ENCODE measurements at places on chromosomes 6 and 20. TPM values are rescaled to one million over a fixed set of nuclear protein-coding genes. Genes with fewer than 3 reads are reported as not detected.
A peak's percentile ranks its signal among the peaks of the same experiment; 100 is the strongest.

The DOK5 gene
- total RNA-seq, result 0.82 TPM

The BPIFB2 gene
- total RNA-seq, result not detected

The SCUBE3 gene
- total RNA-seq, result 8.5 TPM

The ERVFRD-1 gene
- not detected for total RNA-seq

The GPR6 gene
- total RNA-seq, result not detected

The RNF39 gene
- total RNA-seq, result not detected

The GINS1 gene
- 5.0 TPM for total RNA-seq

The RHAG gene
- not detected for total RNA-seq

GRCh38 chr6:27163834-27164233 lies 83.7 kb upstream of the PRSS16 start:
- no peak for DNase-seq

DNA sequence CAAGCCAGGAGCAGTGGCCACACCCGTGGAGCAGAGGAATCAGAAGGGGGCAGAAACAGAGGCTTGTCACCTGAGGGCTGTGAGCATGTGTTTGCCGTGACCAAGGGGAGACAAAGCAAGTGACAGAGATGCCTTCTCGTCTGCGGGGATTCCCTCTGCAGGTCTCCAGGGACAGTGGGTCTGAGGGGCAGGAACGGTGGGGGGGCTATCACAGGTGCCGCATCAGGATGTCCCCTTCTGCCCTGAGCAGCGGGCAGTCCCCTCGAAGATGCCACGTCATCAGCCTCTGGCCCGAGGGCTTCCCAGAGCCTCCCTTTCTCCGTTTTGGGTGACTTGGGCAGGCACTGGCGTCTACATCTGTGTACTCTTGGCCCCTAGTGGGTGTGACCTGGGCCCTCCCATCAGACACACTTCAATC lies 338.7 kb downstream of the PREX1 start:
- no peak for DNase-seq

DNA sequence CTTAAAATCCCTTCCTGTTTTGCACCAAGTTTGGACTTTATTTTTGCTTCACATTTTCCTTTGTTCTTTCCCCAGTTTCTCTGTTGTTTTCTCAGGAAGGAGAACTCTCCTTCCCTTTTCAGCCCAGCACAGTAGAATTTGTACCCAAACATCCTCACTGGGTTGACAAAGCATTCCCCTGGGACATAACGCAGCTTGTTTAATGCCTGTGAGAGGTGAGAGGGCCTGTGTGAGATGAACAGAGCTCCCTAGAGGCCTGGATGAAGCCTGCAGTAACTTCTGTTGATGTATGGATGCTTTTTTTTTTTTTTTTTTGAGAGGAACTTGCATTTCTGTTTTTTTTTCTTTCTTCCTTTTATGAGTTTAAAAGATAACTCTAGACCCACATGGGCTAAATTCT lies 104.9 kb upstream of the SLC22A23 start:
- no peak for DNase-seq

DNA sequence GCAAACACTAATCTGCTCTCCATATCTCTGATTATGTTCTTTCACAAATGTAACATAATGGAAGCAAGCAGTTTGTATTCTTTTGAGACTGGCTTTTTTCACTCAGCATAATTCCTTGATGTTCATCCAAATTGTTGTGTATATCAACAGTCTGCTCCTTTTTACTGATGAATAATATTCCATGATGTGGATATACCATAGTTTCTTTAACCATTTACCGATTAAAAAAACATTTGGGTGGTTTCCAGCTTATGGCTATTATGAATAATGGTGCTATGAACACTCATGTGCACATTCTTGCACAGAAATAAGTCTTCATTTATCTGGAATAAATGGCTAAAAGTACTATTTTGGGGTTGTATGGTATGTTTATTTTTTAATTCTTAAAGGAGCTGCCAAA lies 708.9 kb downstream of the RFPL4B start:
- DNase-seq, result no peak

DNA sequence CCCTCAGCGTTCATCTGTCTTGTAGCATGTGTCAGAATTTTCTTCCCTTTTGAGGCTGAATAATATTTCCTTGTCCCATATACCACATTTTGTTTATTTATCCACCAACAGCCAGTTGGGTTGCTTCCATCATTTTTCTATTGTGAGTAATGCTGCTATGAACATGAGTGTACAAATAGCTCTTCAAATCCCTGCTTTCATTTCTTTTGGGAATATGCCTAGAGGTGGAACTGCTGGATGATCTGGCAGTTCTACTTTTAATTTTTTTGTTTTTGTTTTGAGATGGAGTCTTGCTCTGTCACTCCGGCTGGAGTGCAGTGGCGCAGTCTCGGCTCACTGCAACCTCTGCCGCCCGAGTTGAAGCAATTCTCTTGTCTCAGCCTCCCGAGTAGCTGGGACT lies 64.7 kb downstream of the SASH1 start:
- DNase-seq, result peak; percentile 97

GRCh38 chr6:137514418-137514817 lies 20.2 kb upstream of the OLIG3 start:
- DNase-seq, result no peak

GRCh38 chr6:164151161-164152120 lies 736.9 kb downstream of the QKI start:
- DNase-seq, result peak; percentile 37

All from astrocyte (in vitro differentiated cells and primary cell).